Esophagus muscularis mucosa (tissue), 4 donors: ENCODE measurements at places on chromosomes 1 and 21. TPM values are rescaled to one million over a fixed set of nuclear protein-coding genes. Genes with fewer than 3 reads are reported as not detected.

The OR2C3 gene
- not detected for total RNA-seq

The ZNF683 gene
- not detected for total RNA-seq

The PAFAH2 gene
- total RNA-seq: 9.8 TPM

GRCh38 chr1:178354816-178355215 is 141.9 kb downstream of the CLEC20A start:
- no peak for DNase-seq

- DNase-seq: no peak
Measured at GRCh38 chr1:5662744-5663126, 329.5 kb downstream of the NPHP4 start.
